ENCODE measurements at places on chromosomes 16 and 17.

GRCh38 chr17:1999557-2000251 lies 25.4 kb downstream of the RTN4RL1 start:
- DNase-seq: no peak

- no peak for DNase-seq
These were observed 524.8 kb upstream of the EEF2KMT start for GRCh38 chr16:5622234-5622884.

DNA sequence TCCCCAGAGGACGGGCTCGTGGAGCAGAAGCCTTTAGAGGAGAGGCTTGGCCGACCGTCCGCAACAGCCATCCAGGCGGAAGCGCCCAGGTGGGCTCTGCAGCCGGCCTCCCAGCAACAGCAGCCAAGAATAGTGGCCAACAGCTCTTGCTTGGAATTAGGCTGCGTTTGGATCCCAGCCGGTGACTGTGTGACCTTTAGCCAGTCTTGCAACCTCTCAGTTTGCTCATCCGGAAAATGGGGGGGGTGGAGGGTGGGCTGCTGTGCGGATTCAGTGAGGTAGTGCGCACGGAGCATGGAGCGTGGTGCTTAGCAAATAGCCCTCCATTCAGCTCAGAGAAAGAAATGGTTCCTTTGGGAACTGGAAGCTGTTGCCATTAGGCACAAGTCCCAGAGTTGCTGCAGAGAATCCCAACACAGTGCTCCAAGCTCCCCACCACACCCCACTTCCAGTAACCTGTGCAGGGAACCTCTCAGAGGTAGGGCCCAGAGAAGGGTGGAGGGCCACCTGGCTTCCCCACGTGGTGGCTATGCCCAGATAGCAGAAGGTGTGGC lies 46.7 kb downstream of the RTN4RL1 start:
- no peak for DNase-seq

DNA sequence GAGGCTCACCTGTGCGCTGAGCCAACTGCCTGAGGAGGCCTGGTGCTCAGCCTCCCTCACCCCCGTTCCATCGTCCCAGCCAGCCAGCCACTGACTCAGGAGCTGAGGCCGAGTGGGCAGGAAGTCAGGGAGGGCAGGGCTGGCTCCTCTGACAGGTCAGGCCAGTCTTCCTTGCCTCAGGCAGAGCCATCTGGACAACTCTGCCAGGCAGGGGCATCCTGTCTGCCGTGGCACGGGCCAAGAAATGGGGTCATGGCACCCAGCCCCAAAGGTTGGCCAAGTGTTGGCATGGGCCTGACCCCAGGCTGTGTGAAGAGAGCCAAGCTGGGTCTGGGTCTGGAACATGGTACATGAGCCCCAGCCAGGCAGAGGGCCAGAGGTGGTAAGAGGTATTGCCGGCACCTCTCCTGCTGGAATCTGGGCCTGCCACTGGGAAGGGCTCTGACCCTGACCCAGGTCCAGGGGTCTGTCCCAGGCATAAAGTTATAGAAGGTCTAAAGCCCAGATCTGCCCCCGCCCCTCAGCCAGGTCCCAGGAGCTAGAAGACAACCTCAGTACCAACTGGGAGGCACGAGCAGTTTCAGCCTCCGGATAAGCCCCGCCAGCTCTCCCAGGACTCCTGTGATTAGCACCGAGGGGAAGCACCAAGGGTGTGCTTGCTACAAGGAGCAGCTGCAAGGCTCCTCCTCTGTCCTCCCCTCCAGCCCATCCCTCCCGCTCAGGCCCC lies 2.5 kb upstream of the VASN start:
- DNase-seq: no peak
